SJSA1 (cell line): ENCODE measurements at places on chromosomes 4 and X.

DNA sequence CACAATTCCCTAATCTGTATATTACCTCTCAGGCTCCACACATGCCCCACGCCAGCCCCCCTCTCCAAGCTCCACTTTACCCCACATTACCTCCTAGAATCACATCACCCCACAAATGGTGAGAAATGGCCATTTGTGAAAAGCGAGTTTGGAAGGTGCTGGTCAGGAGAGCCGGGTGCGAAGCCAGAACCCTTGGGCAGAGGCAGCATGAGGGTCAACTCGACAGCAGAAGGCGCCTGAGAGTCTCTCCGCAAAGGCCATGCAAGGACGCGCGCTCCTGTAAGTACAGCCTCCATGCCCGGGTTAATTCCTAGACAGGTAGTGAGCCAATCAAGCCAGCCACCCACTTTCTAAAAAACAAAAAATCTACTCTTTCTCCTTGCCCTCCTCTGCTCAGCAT, 42.4 kb downstream of the RHOXF2 start:
- no peak for DNase-seq

GRCh38 chr4:11230866-11231265, 197.8 kb downstream of the HS3ST1 start:
- DNase-seq, result no peak

- DNase-seq, result no peak
Observed at GRCh38 chr4:79272126-79272525, 53.7 kb downstream of the NAA11 start.

- DNase-seq, result no peak
Observed at GRCh38 chr4:152828122-152828521, 48.4 kb downstream of the ARFIP1 start.

GRCh38 chr4:8763966-8764901, 107.4 kb downstream of the HMX1 start:
- DNase-seq, result no peak

- no peak for DNase-seq
Observed at GRCh38 chr4:48938831-48939230, 32.3 kb upstream of the OCIAD2 start.

DNA sequence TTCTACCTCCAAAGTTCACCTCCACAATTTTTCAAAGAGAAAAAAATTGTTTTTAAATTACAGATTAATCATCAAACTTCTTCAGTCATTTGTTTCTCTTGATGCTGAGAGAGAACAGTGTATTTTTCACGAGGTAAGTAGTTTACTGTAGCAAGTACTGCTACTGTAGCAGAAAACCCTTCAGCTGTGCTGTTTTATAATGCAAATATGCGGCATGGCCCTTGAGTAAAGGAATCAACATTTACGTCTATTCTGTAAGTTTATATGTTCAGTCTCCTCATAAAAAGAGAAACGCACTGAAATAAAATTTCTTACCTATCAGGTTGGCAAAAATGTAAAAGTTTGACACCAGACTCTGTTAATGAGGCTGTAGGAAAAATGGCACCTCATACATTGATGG, 399.0 kb downstream of the NKX6-1 start:
- no peak for DNase-seq

DNA sequence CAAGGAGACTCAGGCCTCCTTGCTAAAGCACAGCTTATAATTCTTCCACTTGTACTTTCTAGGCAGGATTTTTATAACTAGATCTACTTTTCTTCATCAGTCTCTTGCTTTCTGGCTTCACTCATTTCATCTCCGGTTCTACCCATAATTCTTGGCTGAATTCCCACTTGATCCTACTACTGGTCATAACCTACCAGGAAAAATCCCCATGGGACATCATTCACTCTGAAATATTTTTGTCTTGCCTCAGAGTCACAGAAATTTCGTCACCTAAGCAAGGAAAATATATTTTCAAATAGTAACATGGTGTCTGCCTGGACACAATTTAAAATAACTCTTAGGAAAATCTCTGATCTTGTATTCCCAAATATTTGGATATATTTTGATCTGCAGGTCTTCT, 122.3 kb downstream of the TEX13A start:
- no peak for DNase-seq

DNA sequence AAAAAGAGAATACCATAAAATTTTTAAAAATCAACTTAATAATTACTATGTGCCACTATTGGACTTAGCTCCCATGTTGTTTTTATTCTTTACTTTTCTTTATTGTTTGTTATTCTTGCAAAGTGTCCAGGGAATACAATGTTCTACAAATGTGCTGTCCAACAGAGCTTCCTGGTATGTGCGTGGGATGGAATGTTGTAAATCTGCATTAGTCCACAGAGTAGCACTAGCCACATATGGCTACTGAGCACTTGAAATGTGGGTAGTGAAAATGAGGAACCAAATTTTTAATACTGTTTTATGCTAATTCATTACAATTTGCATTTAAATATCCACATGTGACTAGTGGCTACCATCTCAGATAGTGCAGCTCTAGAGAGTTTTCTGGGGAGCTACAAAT, 14.3 kb upstream of the CORIN start:
- no peak for DNase-seq

DNA sequence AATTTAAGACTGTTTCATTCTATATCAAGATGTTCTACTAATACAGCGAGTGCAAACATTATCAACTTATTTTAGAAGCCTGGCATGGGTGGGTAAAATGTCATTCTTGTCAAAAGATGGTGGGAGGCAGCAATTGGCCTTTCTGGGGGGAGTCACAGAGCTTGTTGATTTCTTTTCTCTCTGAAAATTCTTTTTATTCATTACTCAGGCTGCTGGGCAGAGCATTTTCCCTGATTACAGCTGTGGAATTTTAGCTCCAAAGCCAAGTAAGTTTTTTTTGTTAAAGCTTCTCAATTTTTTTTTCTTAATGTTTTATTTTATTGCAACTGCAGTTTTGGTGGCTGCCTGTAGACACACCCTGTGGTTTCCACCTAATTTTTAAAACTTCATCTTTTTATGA, 50.4 kb downstream of the GPC4 start:
- DNase-seq, result no peak

- DNase-seq, result no peak
Observed at GRCh38 chr4:184415071-184415470, 59.3 kb downstream of the IRF2 start.

GRCh38 chr4:76192236-76192635, 21.4 kb downstream of the SCARB2 start:
- no peak for DNase-seq

- DNase-seq, result no peak
Observed at GRCh38 chrX:84865113-84865512, 138.6 kb upstream of the APOOL start.

DNA sequence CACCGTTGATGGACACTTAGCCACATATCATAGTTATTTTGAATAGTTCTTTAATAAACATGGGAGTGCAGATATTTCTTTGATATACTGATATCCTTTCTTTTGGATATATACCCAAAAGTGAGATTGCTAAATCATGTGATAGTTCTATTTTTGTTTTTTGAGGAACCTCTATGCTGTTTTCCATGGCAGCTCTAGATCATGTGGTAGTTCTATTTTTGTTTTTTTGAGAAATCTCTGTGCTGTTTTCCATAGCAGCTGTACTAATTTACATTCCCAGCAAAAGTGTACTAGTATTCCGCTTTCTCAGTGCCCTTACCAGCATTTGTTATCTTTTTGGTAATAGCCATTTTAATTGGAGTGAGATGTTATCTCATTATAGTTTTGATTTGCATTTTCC, 3.6 kb downstream of the SH3BGRL start:
- DNase-seq, result no peak

GRCh38 chr4:93359586-93359985, 469.0 kb upstream of the ATOH1 start:
- no peak for DNase-seq

DNA sequence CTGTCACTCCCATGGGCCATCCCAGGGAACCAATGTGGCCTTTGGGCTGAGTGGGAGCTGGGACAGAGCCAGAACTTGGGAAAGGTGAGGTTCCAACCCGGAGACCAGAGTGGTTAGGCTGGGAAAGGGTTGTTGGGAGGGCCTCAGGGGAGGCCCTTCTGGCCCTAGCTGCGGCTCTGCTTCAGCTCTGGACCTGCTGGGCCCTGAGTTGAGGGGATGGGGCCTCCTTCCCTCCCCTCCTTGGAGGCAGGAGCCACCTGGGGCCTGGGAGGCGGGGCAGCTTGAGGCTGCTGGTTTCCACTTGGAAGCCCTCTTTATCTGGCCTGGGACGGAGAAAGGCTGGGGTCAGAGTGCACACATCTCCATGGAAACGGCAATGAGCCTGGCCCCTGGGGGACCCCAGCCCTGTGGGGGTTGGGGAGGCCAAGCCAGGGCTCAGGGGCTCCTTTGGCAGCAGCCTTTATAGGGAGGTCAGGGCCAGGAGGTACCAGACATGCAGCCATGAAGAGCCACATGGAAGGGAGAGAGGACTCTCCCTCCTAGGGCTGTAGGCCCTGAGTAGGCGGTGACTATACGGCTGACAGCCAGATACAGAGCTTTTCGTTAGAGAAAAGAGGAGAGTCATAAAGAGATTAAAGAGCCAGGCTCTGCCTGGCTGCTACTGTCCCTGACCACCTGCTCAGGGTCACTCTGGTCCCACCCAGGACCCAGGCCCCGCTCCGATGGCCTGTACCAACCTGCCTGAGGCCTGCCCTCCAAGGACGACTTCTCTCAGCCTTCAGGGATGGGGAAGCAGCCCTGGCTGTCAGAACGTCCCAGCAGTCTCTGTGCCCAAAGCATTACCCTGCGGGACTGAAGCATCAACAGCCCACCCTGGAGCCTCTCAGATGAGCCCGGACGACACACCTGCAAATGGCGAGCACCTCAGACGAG, 6.9 kb upstream of the NSD2 start:
- DNase-seq, result no peak

- DNase-seq, result no peak
Observed at GRCh38 chr4:122911588-122911987, 10.8 kb downstream of the NUDT6 start.

DNA sequence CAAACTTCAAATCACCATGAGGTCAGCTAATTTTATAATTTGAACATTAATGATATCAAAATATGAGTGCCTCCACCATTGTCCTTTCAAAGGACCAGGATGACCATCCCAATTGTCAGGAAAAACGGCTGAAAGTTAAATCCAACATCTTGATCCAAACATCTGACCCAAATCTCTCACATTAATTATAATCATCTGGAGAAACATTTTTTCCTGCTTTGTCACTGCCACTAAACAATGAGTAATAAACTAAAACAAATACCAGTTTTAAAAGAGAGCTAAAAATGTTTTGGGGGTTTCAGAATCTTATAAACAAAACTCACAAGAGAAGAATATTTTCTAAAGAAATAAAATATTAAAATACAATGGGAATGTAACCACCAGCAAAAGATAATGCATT, 45.7 kb upstream of the NDST4 start:
- peak; percentile 30 for DNase-seq

DNA sequence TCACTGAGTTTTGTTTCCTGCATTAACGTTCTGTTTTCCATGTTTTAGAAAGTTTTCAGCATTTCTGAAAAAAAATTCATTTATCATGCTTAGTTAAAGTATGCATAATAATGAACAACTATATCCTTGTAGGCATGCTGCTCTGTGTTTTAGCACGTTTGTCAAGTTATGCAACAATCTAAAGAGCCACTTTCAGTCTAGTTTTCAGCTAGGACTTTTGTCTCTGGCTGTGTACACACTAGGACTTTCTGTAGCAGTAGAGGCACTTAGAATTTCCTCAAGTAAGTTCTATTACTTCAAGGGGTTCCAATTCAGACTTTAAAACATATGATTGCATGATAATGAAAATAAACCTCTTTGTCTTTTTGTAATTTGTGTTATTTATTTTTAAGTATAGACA, 12.4 kb downstream of the DCAF8L1 start:
- no peak for DNase-seq

DNA sequence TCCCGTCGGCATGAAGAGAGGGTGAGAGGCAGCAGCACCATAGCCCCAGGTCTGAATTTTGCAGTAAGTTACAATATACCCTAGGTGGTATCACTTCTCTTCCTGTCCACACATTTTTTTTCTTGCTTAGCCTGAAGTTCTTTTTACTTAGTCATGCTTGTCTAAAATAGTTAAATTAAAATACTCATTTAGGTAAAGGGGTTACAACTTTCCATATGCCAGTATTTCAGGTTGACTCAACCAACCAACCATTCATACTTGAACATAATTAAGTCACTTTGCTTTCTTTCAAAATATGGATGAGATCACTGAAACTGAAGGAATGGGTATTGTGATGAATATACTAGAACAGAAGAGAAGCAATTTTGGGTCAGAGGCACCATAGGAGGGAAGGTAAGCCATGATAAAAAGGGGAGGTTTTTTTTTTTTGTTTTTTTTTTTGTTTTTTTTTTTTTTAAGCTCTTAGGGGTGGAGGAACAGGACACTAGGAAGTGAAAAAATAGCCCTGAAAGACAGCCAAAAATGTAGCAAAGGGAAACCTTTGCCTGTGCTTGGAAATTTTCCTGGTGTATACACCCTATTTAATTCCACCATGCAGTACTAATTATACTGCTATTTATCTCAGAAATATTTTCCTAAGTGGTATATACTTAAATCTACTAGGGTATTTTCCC, 41.8 kb downstream of the RPS6KA3 start:
- no peak for DNase-seq

DNA sequence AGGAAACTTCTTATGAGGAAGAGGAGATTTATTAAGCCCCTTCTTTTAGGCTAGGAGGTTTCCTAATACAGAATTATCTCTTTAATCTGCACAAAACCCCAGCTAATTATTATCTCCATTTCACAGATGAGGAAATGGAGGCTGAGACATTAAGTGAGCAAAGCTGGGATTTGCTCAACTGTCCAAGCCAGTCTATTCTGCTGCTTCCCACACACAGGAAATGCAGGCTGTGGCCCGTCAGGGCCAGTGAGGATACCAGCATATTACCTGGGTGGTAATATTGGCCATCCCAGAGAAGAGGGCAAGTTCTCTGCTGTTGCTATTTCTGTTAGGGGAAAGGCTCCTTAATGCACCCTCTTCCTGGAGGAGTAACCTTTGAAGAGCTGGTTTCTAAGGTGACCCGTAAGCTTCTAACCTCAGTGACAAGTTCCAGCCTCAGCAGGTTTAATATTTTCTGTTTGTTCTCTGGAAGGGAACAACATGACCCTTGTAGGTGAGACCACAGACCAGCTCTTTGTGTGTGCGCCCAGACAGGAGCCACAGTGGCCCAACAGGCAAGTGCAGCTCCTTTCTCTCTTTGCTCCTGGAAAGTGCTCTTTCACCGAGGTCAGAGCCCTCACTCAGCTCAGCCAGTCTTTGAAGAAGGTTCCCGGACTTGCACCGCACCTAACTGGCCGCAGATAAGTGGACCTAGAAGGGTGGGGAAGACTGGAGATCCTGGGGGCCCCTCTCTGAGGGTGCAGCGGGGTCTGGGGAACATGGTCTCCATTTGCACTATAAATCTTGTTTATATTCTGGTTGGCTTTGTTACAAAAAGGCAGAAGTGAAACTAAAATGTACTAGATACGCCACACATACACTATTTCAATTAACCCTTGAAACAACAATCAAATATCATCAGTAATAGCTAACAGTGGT, 35.5 kb downstream of the TBC1D9 start:
- no peak for DNase-seq

DNA sequence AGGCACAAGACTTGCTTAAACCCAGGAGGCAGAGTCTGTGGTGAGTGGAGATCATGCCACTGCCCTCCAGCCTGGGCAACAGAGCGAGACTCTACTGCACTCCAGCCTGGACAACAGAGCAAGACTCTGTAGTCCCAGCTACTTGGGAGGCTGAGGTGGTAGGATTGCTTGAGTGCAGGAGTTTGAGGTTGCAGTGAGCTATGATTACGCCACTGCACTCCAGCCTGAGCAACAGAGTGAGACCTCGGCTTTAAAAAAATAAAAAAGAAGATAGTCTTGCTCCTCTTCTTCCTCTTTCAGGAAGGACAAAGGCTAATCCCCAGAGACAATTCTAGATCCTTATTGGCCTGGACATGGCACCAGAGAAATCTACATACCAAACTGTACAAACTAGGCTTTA, 5.7 kb upstream of the PPEF2 start:
- no peak for DNase-seq
